NB4 (cell line): ENCODE measurements at places on chromosomes 7 and 10.

DNA sequence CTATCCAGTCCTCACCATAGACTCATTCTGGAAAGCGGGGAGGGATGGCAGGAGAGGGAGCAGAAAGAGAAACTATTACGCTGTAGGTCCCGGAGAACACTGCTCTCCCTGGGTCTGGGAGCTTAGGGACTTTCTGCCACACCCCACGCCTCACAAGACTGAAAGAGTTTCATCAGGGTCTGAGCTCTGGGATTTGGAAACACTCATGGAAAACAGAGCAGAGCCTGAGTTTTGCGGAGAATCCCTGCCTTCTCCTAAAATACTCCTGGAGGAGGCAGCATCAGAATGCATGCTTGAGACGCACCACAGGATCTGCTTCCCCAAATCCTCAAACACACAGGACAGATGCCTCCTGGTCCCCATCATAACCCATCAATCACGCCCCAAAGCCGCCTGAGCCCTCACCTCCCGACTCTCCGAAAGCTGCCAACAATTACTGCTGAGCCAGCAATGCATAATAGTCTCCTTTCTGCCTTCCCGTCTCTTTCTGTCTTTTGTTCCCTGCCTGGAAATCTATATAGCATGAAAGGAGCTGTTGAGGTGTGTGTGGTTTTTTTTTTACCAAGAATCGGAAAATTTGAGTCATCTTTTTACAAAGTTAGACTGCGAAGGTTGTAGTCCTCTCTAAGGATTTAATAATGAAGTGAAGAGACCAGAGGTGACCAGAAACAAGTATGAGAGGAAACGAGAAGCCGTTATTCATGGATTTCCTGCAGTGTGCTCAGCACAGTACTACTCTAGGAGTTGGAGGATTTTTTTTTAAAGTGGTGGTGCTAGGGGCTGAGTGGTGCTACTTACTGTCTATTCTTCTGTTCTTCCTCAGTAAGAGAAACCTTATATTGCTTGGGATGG lies 37.7 kb downstream of the ASB13 start:
- no peak for DNase-seq

DNA sequence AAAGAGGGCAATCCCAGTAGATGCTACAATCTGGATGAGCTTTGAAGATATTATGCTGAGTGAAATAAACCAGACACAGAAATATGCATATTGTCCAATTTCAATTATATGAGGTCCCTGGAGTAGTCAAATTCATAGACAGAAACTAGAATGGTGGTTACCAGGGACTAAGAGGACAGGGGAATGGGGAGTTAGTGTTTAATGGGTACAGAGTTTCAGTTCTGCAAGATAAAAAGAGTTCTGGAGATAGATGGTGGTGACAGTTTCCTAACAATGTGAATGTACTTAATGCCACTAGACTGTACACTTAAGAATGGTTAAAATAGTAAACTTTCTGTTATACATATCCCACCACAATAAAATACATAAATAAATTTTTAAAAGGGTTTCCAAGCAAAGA lies 236.6 kb downstream of the ELMO1 start:
- DNase-seq, result no peak

DNA sequence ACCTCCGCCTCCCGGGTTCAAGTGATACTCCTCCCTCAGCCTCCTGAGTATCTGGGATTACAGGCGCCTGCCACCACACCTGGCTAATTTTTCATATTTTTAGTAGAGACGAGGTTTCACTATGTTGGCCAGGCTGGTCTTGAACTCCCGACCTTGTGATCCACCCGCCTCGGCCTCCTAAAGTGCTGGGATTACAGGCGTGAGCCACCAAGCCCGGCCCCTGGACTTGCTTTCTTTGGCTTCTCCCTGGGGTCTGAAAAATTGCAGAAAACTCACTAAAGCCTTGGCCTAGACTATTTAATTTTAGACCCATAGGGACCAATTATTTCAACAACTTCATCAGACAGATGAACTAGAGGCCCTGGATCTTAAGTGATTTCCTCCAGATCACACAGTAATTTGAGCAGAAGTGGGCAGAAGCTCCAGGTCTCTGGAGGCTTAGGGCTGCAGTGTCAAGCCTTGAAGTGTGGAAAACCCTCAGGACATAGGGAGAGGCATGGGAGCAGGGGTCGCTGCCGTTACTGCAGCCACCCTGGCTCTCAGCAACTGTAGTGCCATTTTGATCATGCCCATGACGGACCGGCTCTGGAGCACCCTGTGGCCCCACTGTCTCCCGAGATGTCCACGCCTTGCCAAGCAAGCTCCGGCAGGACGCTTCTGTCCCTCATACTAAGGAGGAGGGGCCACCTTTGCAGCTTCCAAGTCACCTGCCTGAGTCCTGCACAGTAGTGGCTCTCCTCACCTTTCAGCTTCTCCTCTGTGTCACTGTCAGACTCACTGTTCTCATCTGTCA lies 72.4 kb downstream of the DENND2A start:
- no peak for DNase-seq

DNA sequence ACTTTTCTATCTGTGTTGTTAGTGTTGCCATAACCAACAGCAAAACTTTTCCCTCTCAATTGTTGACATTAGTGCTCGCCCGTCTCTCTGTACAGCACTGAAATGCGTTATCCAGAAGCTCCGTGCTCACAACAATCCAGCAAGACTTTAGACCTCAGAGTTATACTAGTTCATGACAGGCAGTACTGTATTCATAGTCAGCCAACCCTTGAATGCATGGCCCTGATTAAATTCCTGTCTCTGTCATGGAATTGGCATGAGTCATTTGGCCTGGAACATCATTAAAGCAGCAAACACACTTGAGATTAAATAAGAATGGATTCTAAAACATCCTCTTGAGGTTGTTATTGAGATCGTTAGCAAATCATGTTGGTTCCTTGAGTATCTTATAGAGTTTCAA lies 405.5 kb upstream of the C7orf33 start:
- no peak for DNase-seq

DNA sequence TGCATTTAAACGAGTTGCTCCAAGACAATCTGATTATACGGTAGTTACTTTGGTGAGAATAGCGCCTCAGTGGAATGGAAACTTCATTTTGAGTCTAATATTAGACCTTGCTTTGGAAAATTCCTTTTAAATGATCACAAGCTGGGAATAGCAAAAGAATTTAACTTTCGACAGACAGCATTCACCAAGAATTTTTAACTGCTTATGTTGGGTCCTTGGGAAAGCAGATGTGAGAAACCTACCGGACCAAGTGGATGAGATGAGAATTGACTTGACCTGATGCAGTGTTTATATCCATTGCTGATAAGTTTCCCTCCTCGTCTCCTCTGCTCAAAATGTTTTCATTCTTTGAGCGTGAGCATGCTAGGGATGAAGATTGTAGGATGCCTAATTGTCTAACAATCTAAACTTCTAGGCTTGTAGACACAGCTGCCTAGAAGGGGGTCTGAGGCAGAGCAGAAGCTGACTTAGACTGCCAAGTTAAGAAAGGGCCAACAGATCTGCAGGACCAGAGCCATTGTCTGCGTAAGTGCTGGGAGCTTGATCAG lies 126.9 kb downstream of the CNNM2 start:
- no peak for DNase-seq
